NCI-H187 (cell line): ENCODE measurements at places on chromosomes 1 and 21.

DNA sequence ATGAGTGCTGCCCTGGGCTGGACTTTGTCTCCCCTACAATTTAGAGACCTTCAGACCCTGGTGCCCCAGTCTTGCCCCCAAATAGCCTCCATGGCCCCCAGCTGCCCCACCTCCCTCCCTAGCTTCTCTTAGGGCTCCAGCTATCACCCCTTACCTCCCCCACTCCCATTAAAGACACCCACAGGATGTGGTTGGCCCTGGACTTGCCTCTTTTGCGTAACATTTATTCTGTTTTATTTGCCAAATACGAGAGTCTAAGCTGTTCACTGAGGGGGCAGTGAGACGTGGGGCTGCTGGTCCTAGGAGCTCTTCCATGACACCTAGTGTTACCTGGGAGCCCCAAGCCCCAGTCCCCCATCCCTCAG lies 4.5 kb downstream of the ZC3H12A start:
- no peak for DNase-seq

DNA sequence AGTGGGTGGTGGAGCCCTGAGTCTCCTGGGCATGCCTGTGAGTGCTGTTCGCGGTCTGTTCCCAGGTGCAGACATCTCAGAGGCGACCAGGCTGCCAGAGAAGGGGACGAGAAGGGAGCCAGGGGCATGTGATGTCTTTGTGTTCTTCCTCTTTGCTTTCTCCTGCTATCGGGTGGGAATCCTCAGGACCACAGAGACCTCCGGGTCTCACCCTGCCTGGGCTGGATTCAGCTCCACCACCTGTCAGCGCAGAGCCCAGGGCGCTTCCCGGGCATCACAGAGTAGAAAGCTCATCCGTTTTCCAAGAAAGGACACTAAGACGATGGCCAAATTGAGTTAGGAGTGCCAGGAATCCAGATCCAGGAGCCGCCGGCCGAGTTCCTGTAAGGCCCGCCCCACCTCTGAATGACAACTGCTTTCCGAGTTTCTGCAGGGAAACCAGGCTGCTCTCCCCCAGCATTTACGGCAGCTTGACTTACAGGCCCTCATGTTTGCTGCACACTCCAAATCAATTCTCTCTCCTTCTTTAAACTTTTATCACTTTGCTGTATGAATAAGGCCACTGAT lies 130.8 kb downstream of the CAMTA1 start:
- DNase-seq, result no peak

DNA sequence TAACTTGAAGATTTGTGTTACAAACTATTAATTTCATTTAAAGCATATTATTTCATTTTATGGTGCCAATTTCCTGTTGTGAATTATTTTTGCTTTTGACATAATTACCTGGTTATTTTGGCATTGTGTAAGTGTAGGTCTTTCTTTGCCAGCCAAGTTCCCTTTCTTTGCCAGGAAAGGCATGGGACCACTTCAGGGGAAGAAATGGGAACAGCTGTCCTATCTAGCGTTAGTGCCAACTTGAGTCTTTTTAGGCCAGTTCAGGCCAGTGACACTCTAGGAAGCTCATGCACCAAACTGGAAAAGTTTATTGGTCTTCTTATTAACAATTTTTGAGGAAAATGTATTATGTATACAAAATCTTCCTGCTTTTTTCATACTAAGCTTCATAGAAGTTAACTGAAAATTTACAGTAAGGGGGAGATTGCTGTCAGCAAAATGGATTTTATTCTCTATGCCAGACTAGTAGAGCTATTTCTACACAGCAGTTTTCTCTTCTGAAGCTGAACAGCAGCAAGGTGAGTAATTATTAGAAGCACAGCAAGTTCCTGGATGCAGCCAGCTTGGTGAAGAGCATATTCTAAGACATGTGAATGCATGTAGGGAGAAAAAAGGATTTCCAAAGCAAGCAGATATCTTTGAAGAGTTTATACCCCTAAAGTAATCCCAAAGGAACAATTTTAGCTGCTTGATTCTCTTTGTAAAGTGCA lies 914.6 kb upstream of the ADGRL4 start:
- no peak for DNase-seq

- no peak for DNase-seq
These were observed 19.7 kb downstream of the MRPL37 start for GRCh38 chr1:54219688-54220003.

DNA sequence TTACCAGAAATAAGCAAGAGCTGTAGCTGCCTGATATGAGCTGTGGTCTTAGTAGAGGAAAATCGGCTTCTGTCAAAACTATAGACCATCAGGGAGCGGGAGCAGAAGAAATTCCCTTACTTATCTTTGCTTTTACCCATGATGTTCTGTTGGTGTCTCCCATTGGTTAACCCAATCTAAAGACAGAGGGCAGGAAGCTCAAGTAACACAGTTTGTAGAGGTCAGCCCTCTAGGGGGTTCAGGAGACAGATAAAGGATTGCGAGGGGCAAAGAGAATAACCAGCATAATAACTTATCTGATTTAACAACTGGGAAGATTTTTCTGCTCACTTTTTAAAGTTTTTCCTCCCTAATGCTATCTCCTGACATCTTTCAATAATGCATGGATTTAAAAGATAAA lies 142.4 kb downstream of the NTMT2 start:
- DNase-seq, result no peak

- no peak for DNase-seq
These were observed 113.6 kb upstream of the VAMP3 start for GRCh38 chr1:7657287-7658016.

DNA sequence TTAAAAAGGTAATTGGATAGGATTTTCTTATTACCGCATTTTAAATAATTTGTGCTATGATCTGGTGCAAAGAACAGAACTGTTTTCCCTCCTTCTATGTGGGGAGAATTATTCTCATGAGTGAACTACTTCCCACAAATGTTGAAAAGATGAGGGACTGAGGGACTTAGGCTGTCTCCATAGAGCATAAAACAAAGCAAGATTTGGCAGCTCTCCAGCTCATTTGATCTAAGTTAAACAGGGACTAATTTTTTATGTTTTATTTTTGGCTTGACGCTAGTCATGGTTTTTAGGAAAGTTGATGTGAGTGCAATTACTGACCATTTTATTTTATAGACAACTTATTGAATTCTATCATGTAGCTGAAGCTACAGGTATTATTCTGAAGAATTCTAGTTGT lies 362.3 kb downstream of the HLX start:
- no peak for DNase-seq

DNA sequence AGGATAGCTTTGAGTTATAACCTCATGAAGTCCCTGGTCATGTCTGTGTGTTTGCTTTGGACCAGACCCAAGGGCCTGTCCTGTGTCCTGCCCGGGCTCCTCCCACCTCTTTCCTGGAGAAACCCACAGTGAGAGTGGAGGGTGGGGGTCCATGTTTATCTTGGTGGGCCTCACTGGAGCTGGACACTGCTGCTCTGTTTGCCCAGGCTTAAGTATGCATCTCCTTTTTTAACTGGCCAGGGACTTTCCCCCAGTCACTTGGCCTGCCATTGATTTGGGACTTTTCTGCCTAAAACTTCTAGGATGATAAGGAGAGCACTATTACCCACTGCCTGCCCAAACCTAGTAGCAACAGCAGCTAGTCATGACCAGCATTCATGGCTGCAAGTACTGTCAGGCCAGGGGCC lies 49.8 kb downstream of the DDR2 start:
- DNase-seq, result no peak

DNA sequence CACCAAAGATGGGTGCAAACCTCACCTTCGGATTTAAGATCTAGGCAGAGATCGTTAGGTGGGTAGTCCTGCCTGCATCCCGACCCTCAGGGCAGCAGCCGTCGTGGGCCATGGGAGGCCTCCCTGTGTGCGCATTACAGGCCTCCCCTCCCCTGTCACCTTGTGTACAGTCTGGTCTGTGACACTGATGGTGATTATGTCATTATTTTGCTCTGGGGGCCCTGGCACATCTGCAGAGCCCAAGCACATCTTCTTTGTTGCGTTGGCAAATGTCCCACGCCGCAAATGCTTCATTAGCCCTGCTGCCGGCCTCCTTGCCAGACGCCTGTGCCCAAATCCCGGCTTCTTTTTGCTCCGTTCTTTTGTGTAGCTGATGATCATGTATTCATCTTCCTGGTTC lies 31.7 kb downstream of the PROX1 start:
- DNase-seq, result no peak

DNA sequence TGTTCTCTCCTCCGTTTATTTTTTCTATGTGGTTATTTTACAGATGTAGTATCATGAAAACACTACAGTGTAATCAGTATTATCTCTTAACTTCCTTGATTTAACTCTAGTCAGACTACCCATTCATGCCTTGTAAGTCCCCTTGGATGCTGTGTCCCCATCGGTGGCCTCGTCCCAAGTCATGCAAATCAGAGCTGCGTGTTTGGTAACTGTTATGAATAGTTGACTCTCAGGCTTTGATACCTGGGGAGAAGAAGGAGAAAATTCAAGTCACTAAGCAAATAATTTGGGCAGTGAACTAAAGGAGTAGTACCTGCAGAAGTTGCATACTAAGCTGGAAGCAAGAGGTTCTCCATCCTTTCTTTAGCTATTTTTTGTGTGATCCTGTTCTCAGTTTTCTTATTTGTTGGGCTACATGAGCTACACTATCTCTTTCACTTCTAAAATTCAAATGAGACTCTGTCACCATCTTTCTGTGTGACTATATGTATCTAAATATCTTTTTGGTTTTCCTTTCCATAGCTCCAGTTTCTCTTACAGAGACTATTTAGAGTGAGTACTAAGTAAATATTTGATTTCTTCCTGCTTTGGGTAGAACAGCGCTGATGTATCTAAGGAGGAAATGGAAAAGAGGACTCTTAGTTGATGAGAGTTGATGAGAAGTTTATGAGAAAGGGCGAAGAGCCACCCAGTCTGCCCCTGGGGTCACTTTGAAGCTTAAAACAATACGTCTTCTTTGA lies 50.9 kb downstream of the VANGL2 start:
- DNase-seq, result no peak

- no peak for DNase-seq
These were observed 27.2 kb downstream of the THAP3 start for GRCh38 chr1:6651909-6652308.

GRCh38 chr1:100387209-100387608 lies 34.9 kb downstream of the CDC14A start:
- DNase-seq, result no peak
